ENCODE measurements at places on chromosomes 5 and 9.
A peak's percentile ranks its signal among the peaks of the same experiment; 100 is the strongest.

DNA sequence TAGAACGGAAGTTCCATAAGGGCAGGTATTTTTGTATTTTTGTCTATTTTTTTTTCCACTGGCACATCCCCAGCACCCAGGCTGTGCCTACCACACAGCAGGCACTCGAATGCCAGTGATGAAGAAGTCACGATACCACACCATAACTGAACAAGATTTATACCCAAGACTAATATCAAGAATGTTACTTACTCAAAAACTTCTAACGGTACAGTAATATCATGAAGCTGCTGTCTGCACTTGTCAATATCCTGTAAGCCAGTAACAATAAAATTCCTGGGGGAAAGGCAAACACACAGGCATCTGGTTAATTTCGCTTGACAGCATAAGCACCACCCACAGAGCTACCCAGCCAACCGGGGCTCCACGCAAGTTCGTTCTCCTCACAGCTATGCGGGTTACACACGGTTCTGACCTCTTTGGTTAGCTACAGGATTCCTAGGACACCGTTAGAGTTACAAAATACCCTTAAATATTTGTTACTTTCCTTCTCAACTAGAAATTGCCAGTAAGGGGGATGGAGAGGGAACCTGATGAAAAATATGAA is 1.3 kb downstream of the MED10 start:
- peak; percentile 62 for DNase-seq

- no peak for DNase-seq
Observed at GRCh38 chr5:84724181-84724580, 339.5 kb upstream of the EDIL3 start.

- no peak for DNase-seq
Observed at GRCh38 chr9:112863746-112864145, 26.9 kb downstream of the SLC46A2 start.

DNA sequence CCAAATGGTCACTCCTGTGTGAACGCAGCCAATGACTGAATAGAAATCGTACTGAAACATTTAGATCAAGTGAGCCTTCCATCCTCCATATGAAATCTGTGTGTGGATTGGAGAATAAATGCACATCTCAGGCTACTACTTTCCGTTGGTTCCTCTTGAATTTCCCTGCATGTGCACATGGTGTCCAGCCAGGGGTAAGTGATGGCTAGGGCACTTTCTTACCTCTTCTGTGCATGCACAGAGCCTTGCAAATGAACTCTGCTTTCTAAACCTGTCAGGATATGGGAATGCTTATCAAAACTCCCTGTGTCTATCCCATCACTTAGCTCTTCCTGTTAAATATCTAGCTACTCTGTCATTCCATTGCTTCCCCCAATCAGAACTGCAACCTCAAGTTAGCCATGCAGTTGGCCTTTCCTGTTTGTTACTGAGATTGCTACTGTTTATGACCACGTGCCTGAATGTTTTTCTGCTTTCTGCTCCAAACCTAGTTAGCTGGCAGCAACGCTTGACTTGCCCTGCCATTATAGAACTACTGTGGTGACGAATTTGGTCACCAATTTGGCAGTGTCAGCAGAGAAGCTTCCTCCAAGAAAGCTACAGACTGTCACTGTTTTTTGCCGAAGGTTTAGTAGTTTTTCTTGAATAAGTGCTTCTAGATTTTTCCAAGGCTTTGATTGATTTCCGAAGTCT is 661.6 kb downstream of the LRRC70 start:
- no peak for DNase-seq

GRCh38 chr5:69029292-69029691 is 64.5 kb upstream of the SLC30A5 start:
- no peak for DNase-seq

DNA sequence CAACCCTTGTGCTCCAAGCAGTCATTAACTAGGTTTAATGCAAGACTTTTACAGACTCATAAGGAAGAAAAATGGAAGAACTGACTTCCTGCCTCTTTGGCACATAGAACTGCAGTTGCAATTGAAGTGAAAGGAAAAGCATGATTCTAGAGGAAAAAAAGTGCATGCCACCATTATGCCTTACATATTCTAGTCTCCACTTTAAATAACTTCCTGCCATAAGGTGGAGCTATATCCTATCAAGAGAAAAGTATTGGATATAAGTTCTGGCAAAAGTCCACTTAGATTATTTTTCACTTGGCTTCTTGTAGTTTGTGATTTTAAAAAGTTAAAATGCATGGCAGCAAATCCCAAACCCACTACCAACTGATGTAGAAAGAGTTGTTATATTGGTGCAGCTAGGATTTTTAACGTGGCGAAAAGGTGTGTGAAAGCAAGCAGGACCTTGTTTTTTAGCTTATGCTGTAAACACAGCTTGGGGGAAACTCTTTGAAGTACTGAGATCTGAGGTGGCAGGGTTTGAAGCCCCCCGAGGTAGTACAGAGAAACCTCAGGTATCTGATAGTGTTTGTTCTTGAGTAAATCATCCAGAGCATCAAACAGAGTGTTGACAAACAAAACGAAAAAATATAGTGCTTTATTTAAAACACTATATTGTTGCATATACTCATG is 117.9 kb downstream of the ANXA1 start:
- no peak for DNase-seq

DNA sequence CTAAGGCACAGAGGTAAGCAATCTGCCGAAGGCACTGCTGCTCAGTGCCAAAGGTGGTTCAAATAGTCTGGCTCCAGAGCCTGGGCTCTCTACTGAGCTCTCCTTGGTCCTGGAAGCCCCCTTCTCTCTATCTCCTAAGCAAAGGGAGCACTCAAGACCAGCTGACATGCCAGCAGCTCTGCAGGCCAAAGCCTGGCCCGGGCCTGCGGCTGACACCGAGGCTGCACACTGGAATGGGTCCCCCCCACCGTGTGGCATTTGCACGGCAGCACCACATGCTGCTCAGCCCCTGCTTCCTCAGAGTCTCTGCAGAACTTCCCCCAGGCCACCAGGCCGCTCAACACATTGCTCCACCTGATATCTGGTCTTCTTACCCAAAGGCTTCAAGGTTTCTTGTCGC is 57.8 kb upstream of the GOLPH3 start:
- no peak for DNase-seq

- no peak for DNase-seq
Observed at GRCh38 chr9:86096386-86096785, 3.0 kb downstream of the GOLM1 start.

DNA sequence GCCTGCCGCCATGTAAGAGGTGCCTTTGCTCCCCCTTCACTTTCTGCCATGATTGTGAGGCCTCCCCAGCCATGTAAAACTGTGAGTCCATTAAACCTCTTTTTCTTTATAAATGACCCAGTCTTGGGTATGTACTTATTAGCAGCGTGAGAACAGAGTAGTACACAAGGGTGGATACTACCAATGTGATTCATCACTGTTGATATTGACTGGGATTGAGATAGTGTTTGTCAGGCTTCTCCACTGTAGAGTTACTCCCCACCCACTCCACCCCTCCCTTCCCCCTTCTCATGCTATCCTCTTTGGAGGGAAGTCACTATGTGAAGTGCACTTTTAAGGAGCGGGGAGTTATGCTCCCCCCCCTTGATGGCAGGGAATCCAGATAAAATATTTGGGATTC is 11.4 kb upstream of the CRHBP start:
- DNase-seq, result no peak

DNA sequence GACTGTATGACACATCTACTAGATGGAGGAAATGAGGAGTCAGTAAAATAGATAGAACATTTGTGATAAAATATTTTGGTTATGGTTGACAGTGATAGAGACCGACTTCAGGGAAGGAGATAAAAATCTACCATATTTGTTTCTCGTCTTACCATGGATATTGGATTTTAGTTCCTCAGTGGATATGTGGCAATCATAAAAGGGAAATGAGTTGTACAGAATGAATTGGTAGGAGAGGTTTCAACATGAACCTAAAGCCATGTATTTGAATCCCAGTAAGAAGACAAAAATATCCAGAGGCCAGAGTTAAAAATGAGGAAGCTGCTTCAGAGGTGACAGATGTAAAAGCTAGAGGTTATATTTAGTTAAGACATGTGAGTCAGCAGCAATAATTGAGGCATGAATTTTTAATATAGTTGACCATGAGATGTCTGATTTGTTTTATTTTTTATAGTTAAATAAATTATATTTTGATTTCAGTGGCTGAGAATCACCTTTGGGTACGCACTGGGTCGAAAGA is 480.4 kb upstream of the TUSC1 start:
- no peak for DNase-seq

- DNase-seq, result no peak
Observed at GRCh38 chr5:36896476-36896875, 19.9 kb downstream of the NIPBL start.
